Stimulated activated CD4-positive, alpha-beta T cell treated with anti-CD3 and anti-CD28 coated beads, Interleukin-12 subunit alpha, Interleukin-12 subunit beta, amount 100 ng/mL, for 48 hours (primary cell): ENCODE measurements at places on chromosomes 11 and 22.

GRCh38 chr22:29105468-29105867 is 32.6 kb downstream of the KREMEN1 start:
- DNase-seq, result no peak

GRCh38 chr22:43889201-43889859 is 2.5 kb downstream of the PNPLA5 start:
- no peak for DNase-seq

GRCh38 chr22:27336151-27337090 is 465.1 kb downstream of the MN1 start:
- no peak for DNase-seq

DNA sequence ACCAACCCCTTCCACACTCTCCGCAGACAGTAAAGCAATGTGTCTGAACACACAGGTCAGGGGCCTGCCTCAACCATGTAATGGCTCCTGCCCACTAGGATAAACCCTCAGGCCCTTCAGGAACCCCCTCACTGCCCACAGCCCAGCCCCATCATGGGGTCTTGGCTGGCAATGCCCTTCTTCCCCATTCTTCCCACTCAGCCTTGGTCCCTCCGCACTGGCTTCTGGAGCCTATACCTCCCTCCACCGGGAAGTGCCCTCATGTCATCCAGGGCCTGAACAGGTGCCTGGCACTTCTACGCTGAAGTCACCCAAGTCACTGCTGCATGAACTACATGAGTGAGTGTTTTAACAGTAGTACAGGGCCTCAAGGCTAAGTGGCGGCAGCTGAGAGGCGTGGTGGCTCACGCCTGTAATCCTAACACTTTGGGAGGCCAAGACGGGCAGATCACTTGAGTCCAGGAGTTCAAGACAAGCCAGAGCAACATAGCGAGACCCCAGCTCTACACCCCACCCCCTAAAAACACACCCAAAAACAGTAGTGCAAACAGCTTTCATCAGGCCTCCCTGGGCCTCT is 74.8 kb upstream of the PITPNB start:
- DNase-seq, result no peak

DNA sequence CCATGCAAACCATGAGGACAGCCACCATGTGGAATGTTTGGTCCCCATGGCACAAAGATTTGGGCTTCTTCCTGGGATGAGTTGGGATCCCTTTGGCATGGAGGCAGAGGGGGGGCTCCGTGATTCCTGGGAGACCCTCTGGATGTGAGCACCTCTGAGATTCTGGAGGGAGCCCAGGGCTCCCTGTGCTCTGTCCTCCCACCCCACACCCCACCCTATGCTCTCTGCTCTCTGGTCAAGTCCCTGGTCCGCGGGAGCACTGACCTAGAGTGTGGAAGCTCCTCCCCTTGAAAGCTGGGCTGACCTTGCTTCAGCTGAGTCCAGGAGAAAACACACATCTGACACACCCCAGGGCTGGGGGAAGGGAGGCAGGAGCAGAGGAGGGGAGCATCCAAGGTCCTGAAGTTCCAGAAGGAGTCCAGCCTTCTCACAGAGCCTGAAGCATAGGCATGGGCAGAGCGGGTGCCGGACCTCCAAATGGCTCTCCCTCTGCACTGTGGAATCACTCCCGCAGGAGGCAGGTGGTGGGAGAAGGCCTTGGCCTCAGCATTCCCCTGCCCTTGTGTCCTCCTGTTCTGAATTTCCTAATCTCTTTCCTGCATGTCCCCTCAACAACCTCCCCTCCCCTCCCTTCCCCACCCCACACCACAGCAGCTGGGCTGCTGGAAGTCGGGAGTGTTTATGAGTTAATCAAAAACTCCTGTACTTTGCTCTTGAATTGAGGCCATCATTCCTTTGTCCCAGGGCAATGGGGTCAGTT is 25.7 kb upstream of the OAF start:
- DNase-seq, result no peak

DNA sequence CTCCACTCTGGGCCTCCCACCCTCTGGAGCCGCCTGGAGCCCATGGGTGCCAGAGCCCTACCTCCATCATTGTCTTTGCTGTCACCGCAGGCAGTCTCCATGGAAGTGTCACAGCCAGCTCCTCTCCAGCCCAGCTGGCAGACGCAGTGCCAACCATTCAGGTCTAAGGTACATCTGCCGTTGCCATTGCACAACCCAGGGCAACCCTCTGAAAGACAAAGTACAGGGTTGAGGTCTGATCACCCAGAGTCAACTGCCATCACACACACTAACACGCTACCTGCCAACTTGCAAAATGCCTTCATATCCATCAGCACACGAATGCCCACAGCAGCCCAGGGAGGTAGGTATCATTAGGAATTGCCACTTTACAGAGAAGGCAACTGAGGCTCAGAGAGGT is 196.3 kb upstream of the NARS2 start:
- no peak for DNase-seq

GRCh38 chr22:48842976-48843375 is 984.7 kb downstream of the BRD1 start:
- no peak for DNase-seq

- no peak for DNase-seq
These were observed 389.1 kb downstream of the AASDHPPT start for GRCh38 chr11:106466521-106467080.

DNA sequence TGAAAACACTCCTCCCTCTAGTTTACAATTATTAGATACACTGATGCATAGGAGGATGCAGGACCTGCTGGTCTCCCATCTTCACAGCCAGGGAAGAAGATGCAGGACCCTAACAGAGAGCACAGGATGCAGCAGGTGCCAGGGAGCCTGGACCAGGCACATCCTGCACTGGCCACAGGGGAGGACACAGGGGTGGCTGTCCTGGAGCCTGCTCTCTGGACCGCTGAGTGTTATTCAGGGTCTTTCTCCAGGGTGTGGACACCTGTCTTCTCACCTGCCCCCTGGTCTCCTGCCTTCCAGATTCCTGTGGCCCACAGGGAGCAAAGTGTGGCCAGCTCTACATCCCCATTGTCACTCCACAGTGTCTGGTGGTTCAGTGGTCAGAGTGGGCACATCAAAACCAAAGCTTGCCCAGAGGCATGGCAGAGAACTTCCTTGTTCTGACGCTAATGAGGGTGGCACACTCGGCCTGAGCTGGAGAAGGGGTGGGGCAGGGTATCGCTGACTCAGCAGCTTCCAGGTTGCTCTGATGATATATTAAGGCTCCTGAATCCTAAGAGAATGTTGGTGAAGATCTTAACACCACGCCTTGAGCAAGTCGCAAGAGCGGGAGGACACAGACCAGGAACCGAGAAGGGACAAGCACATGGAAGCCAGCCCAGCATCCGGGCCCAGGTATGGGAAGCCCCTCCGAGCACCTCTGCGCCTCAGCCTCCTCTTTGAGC is at the start of gene APOBEC3A:
Gene APOBEC3A, plus strand, starts transcription at position 564 of the 725 bp plus-strand sequence. Its CDS starts 83 bp downstream, at position 647.
- DNase-seq, result no peak

DNA sequence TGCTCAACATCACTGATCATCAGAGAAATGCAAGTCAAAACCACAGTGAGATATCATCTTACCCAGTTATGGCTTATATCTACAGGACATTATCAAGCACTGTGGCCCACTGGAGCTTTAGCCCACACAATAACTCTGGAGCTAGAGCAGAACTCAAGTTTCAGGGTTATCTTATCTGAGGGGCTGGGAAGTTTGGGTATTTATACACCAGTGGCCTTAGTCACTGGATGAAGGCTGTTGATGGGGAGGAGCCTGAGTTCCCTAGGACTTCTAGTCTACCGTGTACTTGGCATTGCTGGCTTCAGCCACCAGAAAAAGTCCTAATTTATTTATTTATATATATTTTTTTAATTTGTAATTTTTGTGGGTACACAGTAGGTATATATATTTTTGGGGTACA is 19.3 kb downstream of the HSD17B12 start:
- DNase-seq, result no peak
